ENCODE measurements at places on chromosomes 12 and 14. TPM values are rescaled to one million over a fixed set of nuclear protein-coding genes. Genes with fewer than 3 reads are reported as not detected.

The ZBTB42 gene
- total RNA-seq: 1.7 TPM

The MYG1 gene
- total RNA-seq: 38.6 TPM

The BAZ1A gene
- 23.7 TPM for total RNA-seq

The PWP1 gene
- 80.6 TPM for total RNA-seq

The SLC2A14 gene
- under 0.01 TPM for total RNA-seq

The AEBP2 gene
- 27.1 TPM for total RNA-seq

The RAB3IP gene
- 7.9 TPM for total RNA-seq

The PRR4 gene
- total RNA-seq: 0.28 TPM

The POTEM gene
- total RNA-seq: not detected

The TAS2R50 gene
- 3.1 TPM for total RNA-seq

The DAO gene
- not detected for total RNA-seq

The LIN7A gene
- total RNA-seq: 36.6 TPM

The OTOGL gene
- total RNA-seq: 0.28 TPM

The LBHD2 gene
- total RNA-seq: not detected

The SLC6A13 gene
- total RNA-seq: 0.19 TPM

The ANAPC7 gene
- 43.7 TPM for total RNA-seq

The OR6C6 gene
- not detected for total RNA-seq
